ENCODE measurements at places on chromosomes 2 and 18. TPM values are rescaled to one million over a fixed set of nuclear protein-coding genes. Genes with fewer than 3 reads are reported as not detected.

GRCh38 chr2:54073796-54074195, 41.6 kb upstream of the ACYP2 start:
- peak; percentile 67 for DNase-seq

DNA sequence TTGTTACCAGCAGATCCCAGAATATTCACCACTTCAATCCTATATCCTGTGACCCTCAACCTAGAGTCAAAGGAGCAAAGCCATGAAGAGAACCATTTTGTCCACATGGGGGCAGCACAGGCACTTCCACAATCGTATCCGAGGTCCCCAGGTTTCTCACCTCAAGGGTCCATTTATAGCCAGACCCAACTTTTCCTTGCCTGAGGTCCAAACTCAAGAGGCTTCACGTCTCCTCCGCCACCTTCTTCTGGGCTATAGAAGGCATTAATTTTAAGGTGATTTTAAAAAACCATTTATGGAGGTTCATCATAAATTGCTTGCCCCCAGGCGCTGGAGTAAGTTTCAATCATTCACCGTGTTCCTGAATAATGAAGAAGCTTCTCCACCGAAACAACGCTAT, 111.6 kb upstream of the NABP1 start:
- peak; percentile 61 for DNase-seq

DNA sequence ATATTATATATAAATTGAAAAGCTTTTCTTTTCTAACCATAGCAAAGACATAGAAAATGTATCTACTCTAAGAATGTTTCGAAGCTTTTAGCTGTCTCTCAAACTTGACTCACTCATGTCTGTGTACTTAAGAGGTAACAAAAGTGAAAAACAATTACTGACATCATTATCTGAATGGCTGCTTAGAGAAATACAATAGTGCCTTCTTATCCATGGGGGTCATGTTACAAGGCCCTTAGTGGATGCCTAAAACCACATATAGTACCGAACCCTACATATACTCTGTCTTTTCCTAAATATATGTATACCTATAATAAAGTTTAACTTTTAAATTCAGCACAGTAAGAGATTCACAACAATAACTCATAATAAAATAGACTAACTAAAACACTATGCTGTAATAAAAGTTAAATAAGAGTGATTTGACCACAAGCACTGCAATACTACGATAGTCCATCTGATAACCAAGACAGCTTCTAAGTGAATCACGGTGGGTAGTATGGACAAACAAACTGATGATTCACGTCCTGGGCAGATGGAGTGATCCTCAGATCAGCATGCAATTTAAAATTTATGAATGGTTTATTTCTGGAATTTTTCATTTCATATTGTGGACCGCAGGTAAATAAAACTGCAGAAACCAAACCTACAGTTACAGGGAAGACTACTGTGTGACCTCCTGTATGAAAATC, 246.2 kb downstream of the XIRP2 start:
- DNase-seq: peak; percentile 2

DNA sequence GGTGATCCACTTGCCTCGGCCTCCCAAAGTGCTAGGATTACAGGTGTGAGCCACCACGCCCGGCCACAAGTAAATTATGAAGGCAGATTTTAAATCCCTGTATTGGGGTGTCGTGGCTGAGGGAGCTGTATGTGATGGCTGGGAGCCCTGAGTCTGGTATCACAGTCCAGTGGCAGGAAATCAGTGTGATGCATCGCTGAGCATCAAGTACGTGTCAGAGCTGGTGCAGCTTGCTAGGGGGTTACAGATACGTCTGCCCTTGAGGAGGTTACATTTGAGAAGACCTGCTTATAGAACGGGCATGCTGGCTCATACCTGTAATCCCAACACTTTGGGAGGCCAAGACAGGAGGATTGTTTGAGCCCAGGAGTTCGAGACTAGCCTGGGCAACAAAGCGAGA, 4.3 kb downstream of the ENOSF1 start:
- DNase-seq: no peak

DNA sequence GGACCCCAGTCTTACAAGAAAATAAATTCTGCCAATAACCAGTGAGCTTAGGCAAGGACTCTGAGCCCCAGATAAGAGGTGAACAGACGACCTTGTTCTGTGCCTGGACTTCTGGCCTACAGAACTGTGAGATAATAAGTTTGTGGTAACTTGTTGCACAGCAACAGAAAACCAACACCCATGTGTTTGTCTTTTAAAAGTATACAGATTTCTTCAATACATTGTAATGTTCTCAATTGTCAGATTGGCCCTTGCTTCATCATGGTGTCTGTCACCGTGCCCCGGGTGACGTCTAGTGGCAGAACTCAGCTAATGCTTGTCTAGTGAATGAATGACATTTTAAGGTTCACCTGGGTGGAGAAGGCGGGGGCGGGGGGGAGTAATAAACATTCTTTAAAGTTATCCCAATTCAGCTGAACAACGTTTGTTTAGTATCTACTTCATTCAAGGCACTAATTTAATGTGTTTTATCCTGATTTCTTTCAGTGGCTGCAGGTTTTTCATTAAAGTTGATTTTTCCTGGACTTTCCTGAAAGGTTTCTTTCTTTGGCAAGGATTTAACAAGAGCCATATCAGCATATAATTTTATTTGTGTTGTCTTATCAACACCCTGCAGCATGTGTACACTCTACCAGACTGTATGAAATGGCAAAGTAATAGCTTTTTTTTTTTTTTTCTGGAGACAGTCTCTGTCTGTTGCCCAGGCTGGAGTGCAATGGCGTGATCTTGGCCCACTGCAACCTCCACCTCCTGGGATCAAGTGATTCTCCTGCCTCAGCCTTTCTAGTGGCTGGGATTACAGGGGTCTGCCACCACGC, 123.8 kb upstream of the DLX2 start:
- no peak for DNase-seq

GRCh38 chr18:55420665-55421307, 167.2 kb downstream of the TCF4 start:
- no peak for DNase-seq

- no peak for DNase-seq
Measured at GRCh38 chr2:179180242-179180641, 84.4 kb downstream of the SESTD1 start.

- no peak for DNase-seq
Measured at GRCh38 chr2:19651466-19651865, 250.3 kb downstream of the TTC32 start.

- no peak for DNase-seq
Measured at GRCh38 chr18:21463718-21464117, 136.8 kb downstream of the ESCO1 start.

DNA sequence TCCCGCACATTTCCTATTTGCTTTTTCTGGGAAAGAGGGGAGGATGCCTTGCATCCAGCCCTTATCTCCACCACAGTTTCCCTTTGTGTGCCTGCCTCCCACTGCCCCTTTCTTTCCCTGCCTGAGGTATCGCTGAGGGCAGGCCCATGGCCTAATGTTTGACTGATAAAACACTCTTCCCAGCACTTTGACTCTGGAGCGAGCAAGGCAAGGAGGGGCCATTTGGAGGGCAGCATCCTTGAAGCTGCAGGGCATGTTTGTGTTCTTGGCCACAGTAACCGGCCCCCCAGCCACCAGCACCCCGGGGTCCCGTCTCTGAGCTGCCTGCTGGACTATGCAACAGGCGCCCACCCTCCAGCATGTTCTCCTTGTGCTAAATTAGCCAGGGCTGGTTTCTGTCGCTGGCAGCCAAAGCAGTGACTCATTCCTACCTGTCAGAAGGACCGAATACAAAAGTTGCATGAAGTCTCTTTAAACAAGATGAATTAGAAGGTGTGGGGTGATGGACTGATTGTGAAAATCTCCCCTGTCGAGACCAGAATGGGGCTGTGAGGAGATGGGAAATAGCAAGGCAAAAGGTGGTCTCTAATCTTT, 50.7 kb downstream of the BCL2L11 start:
- DNase-seq: no peak

DNA sequence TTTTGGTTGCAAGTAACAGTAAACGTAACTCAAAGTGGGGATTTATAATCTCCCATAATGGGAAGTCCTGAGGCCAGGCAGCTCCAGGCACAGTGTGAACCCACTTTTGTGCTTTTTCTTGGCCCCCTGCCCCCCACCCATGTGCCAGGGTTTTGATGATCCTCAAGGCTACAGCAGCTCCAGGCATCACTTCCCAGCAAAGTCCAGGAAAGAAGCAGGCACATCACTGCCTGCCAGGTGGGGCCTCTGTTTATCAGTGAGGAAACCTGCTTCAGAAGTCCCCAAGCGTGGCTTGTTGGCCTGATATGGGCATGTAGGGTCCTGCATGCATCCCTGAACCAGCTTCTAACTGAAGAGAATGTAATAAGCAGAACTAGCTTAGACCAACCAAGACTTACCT, 299.2 kb upstream of the SKOR2 start:
- no peak for DNase-seq

DNA sequence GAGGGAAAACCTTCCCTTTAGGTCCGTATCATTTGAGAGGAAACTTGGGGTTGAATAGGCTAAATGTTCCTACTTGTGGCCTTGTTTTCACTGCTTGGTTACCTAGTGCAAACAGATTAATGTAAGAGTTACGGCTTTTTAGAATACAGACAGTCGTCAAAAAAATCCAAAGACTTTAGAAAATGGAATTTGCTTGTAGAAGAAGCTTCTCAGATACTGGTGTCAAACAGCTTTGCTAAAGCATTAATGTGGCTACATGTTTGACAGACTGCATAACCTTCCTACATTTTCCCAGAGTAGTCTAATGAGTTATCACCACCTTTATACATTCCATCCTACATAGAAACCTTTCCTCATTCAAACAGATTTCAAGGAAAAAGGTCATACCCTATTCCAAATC, 114.6 kb downstream of the FMNL2 start:
- DNase-seq: no peak

DNA sequence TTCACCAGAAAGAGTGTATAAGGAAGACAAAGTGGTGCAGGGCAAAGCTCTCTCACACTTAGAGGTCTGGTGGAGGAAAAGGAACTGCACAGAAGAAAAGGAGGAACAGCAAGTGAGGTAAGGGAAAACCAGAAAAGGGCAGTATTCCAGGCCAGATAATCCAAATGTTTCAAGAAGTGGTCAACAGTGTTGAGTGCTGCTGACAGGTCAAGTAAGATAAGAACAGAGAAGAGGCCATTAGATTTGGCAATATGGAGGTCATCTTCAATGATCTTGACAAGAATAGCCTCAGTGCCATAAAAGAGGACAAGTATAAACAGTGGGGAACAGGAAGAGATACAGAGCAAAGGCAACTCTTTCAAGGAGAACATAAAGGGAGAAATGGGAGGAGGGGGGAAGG, 15.0 kb downstream of the ADD2 start:
- no peak for DNase-seq

- DNase-seq: no peak
Measured at GRCh38 chr2:162968306-162968705, 129.7 kb upstream of the KCNH7 start.

The TET3 gene
- 4.5 TPM for polyA plus RNA-seq

The TOGARAM2 gene
- polyA plus RNA-seq: 0.35 TPM

The GAD1 gene
- 0.15 TPM for polyA plus RNA-seq

The SPRED2 gene
- 20.6 TPM for polyA plus RNA-seq

The RND3 gene
- polyA plus RNA-seq: 56.8 TPM

The GREB1 gene
- 1.1 TPM for polyA plus RNA-seq
